Stimulated activated CD4-positive, alpha-beta T cell treated with anti-CD3 and anti-CD28 coated beads, Interleukin-15, amount 100 ng/mL, for 1 hour (primary cell): ENCODE measurements at places on chromosomes 5 and 9.

- DNase-seq, result no peak
These were observed 47.4 kb downstream of the MYO10 start for GRCh38 chr5:16888694-16889124.

DNA sequence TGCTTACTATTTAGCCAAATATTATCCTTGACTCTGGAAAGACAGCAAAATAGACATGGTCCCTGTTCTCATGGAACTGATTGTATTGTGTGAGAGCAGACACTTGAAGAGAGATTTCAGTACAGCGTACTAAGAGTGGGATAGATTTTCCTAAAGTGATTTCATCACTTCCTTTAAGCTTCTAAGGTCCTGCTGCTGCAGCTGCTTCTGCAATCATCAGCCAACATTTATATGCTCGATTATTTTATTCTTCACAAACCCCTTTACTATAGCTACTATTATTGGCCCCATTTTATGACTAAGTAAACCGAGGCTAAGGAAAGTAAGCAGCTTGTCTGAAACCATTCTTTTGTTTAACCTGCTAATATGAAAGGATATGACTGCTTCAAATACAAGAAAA, 137.7 kb downstream of the SPATA31D1 start:
- no peak for DNase-seq

DNA sequence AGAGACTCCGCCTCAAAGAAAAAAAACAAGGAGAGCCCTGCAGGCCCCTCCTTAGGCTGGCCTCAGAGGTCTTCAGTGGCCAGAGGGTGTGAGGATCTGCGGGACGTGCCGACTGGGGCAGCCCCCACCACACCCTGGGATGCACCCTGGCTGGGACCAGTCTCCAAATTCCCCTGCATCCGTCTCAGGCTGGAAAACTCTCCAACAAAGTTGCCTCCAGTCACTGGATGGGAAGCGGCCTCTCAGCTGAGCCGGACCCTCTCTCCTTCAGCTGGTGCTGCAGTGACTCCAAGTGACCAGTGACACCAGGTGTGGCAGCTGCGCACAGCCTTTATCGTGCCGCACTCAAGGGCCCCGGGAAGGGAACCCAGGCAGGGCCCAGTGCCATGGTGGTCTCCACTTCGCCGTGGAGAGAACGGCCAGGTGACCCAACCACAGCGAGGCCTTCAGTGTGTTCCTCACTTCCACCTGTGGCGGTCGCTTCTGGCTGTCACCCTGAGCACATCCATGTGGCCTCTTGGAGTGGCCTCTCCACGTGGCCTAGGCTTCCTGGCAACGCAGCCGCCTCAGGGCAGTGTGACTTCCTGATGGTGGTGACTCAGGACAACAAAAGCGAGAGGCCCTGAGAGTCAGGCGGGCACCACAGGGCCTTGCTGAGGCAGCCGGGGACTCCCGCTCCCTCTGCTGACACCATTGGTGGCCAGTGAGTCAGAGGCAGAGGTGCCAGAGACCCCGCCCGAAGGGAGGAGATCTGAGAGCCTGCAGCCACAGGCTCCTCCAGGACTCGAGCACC, 19.3 kb upstream of the CAMSAP1 start:
- DNase-seq, result no peak

- DNase-seq, result no peak
These were observed 99.3 kb upstream of the NIPBL start for GRCh38 chr5:36777105-36777757.

DNA sequence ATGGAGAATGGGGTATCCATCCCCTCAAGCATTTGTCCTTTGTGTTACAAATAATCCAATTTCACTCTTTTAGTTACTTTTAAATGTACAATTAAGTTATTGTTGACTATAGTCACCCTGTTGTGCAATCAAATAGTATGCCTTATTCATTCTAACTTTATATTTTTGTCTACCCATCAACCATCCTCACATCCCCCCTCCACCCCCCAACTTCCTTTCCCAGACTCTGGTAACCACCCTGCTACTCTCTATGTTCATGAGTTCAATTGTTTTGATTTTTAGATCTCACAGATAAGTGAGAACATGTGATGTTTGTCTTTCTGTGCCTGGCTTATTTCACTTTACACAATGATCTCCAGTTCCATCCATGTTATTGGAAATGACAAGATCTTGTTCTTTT, 15.4 kb upstream of the RANBP17 start:
- DNase-seq, result no peak

- DNase-seq, result no peak
These were observed 347.2 kb downstream of the CTNND2 start for GRCh38 chr5:11557063-11557462.

DNA sequence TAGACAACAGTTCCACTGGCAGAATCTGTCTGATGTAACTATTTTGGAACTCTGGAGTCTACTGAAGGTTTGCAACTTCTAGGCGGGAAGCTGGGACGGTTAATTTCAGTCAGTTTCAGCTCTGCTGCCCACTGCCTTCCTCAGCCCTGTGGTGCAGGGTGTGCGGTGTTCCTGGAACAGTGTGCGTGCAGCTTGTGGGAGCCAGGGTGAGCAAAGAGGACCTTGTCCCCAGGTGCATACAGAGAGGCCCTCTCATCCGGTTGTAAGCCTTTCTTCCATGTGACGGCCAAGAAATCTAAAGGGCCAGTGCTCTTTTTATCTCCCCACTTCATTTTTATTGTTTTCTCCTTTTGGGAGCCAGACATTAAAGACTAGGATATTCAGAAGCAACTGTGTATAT, 114.6 kb downstream of the EHMT1 start:
- DNase-seq, result no peak

DNA sequence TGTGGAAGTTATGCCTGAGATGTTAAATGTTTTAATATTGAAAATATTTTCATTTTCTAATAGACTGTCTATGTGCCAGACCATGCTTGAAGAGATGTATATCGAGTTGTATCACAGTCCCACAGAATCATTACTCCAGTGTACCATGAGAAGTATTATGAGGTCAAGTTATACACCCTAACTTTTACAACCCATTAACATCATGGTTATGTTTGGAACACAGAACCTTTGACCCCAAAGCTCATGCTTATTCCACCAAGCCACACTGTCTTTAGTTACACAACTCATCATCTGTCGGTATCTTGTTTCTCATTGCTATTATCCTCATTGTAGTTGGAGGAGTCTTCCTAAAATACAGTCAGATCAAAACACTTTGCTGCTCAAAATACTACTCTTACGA, 248.0 kb downstream of the KCTD16 start:
- DNase-seq, result no peak

- no peak for DNase-seq
These were observed 237.2 kb upstream of the IL12B start for GRCh38 chr5:159567461-159567860.

DNA sequence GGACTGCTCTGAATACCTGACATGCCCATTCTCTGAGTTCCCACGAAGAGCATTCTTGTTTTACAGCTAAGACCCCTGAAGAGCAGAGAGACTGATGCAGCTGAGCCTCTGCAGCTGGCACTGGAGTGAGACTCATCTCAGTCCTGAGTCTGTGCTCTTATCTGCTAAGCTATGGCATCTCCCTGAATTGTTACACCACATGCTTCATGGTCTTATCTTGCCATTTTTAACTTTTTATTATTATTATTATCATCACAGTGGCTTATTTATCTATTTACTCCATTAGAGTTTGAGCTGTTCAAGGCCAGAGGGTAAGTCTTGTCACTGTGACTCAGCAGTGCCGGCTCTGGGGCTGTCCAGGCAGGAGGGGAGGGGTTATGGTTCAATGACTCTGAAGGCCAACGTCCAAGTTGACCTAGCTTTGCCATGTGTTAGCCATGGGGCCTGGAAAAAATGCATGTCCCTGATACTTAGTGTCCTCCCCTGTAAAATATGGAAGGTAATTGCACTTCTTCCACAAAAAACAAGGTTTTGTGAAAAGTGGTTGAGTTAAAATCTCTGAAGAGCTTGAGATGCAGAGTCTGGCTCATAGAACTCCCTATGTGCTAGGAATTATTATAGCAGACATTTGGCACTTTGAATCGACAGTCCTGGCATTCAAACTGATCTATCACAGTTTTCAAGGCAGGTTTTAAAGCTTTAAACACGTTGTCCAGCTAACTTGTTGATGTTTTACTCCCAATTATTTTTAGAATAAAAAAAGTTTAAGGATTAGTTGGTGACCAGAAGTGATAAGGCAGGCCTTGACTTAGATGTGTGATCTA, 94.6 kb downstream of the ALDH1A1 start:
- DNase-seq, result no peak

- DNase-seq, result no peak
These were observed 21.6 kb downstream of the G3BP1 start for GRCh38 chr5:151793358-151793757.

DNA sequence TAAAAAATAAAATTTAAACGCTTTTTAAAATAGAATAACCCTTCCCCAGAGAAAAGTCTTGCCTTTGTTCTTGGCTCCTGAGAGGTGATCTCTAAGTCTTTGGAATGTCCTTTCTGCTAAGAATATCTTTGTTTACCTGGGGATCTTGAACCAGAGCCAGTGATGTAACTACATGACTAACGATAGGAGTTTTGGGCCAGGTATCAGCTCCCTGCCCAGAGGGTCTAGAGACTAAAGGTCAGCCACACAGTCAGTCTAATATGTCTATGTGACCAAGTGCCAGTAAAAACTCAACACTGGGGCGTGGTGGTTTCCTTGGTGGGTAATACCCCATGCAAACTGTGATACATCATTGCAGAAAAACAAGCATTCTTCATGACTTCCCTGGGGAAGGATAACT, 1351.9 kb upstream of the C9orf72 start:
- no peak for DNase-seq

- DNase-seq, result no peak
These were observed 138.2 kb downstream of the TLE4 start for GRCh38 chr9:79709743-79710674.

GRCh38 chr5:169146158-169146557, 154.8 kb downstream of the SLIT3 start:
- DNase-seq, result no peak

- DNase-seq, result no peak
These were observed 90.3 kb downstream of the SH3GL2 start for GRCh38 chr9:17669206-17669605.

- DNase-seq, result no peak
These were observed 78.7 kb upstream of the TYRP1 start for GRCh38 chr9:12614488-12614887.

DNA sequence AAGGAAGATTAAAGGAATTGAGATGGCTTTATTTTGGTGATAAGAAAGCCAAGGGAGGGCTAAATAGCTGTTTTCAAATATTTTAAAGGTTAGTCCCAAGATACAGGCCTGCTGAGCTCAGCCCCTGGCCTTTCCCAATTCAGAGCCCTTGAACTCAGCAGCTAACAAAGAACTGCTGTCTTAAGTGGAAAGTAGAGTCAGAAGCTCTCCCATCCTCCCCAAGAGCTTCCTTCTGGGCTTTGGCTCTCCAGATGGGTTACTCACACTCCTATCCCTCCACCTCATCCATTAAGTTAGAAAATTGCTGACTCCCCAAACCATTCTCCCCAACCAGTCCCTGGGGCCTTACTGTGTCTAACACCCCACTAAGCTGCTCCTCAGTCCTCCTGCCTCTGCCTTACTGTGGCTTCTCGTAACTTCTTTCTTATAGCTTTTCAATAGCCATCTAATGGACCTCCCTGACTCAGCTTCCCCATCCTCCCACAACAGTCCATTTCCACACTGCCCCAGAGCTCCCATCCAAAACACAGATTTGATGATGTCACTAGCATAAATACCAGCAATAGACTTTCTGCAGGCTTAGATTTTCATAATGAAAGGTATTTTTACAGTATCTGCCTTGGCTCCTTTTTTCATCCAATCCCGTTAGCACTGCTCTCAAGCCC, 239.1 kb downstream of the ENC1 start:
- DNase-seq, result no peak

- DNase-seq, result no peak
These were observed 44.9 kb downstream of the ADAMTS12 start for GRCh38 chr5:33846851-33847250.

GRCh38 chr5:74490814-74491213, 149.7 kb downstream of the ENC1 start:
- no peak for DNase-seq

- DNase-seq, result no peak
These were observed 374.8 kb downstream of the NFIB start for GRCh38 chr9:13939134-13939533.

DNA sequence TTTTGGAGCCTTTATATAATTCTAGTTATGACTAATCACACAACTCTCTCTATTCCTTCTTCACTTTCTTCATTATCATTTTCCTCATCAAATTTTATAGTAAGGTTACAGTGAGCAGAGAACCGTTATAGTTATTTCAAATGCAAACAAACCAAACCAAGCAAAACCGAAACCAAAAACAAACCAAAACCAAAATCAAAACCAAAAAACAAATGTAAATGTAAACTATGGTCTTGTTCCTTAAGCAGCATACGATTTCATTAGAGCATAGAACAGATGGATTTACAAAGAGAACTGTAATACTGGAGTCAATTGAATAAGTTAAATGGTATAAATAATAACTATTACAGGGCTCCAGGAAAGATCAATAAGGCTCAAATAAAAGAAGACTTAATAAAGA, 447.1 kb downstream of the LRRC70 start:
- no peak for DNase-seq

- no peak for DNase-seq
These were observed 65.8 kb upstream of the RANBP3L start for GRCh38 chr5:36367524-36367923.

DNA sequence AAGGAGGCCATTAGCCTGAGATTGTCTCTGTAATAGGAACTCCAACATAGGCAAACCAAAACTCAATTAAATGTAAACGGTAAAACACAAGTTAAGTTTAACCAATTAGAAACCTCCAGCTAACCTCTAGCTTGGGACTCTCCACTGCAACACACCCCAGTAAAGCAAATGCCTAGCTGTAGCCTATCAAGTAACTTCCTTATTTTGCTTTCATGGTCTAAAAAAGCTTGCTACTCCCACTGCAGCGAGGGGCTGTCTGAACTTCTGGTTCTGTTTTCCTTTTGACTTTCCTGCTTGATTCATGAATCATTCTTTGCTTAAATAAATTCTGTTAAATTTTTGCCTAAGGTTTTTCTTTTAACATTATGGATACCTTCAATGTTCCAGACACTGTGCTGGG, 24.4 kb upstream of the C5orf46 start:
- no peak for DNase-seq

DNA sequence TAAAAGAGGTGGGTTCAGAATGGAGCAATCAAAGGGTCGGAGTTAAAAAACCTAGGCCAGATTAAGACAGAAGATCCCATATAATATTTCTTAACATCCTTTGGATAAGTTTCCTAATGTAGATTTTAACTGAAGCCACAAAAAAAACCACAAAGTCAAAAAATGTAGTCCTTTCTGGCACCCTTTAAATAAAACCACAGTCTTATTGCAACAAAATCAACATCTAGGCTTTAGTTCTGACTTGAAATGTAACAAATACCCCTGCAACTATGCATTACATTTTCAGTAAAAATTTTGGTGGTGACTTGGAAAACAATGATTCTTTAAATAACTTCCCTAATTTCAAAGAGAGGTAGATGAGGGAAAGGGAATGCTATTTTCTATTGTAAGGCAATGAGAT, 109.2 kb downstream of the PSAT1 start:
- DNase-seq, result no peak

GRCh38 chr9:37908283-37908682, 4.4 kb upstream of the SLC25A51 start:
- DNase-seq, result no peak
